NCI-H774 (cell line): ENCODE measurements at places on chromosomes 1 and 21.

DNA sequence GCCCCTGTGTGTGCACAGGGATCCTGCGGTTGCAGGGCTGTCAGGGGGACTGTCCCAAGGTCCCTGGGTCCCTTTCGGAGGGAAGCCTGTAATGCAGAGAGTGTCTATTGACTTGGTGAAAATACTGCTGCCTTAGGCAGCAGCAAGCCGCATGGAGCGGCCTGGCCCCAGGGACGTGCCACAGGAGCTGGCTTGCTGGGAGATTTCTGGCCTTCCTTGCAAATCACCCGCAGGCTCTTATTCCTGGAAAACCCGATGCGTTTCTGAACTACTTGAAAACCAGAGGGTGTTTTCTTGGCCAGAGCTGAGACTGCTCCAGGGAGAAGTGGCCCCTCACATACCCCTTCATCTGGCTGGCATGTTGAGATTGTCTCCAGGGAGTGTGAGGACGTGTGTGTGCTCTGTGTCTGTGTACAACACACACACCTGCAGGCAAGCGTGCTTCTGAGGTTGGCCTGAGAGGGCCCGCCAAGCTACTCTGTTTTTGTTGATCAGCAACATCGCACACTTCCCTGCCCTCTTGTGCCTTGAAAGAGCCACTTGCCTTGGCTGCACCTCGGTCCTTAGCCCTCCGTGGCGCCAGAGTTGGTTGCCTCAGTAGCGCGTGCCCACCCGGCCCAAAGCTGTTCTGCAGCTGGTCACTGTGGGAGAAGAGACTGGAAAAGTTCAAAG is 10.5 kb downstream of the PRDM16 start:
- no peak for DNase-seq

DNA sequence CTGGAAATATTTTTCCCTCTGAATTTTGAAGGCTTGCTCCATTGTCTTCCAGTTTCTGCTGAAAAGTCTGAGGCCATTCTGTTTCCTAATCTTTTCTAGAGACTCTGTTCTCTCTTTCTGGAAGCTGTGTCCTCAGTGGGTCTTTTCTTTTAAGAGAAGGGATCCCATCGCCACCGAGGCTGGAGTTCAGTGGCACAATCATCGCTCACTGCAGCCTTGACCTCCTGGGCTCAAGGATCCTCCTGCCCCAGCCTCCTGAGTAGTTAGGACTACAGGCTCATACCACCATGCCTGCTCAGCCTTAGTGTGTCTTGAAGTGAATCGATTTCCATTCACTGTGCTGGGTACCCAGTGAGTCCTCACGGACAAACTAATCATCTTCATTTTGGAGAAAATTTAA is 9.6 kb upstream of the LRP8 start:
- no peak for DNase-seq

- DNase-seq: no peak
Measured at GRCh38 chr1:207331354-207332313, 10.2 kb downstream of the CD55 start.

DNA sequence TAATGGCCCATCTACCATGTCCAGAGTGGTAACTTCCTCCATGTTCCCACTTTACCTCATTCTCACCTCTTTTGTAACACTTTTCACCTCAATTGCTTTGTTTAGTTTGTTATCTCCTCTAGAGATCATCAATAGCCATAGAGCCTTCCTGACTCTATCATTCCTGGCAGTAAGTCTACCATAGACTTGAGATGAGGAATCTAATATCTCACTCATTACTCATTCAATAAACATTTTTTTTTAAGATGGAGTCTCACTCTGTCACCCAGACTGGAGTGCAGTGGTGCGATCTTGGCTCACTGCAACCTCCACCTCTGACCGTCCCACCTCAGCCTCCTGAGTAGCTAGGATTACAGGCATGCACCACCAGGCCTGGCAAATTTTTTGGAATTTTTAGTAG is 7.1 kb downstream of the NMNAT2 start:
- DNase-seq: no peak

GRCh38 chr1:85047144-85047471 is 1.2 kb downstream of the MCOLN3 start:
- no peak for DNase-seq

DNA sequence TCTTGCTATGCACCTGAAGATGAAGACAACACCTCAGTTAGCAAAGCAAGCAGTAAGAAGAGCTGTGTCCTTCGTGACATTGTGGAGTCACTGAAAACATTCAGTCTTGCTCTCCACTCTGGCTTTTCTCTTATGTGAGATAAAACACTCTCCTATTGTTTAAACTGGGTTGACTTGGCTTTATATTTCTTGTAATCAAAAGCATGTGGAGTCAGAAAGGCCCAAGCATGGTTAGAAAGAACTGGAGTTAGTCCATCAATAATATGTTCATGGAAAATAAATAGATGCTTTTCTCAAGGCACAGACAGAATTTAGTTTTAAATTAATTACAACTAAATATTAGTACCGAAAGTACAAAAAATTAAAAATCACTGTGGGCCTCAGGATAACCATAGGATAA is 61.7 kb downstream of the UBE2U start:
- DNase-seq: no peak

DNA sequence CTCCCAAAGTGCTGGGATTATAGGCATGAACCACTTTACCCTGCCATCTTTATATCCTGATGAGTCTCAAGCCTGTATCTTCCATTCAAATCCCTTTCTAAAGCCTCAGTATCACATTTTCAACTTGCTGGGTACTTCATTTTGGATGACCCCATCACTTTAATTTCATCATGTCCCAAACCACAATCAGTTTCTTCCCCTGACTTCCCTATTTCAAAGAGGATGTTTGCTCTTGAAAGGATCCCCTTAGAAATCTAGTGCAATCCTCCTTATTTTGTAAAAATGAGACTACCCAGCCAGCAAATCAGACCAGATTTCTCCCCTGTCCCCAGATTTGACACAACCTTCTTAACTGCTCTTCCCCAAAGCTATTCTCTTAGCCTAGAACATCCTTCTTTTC is 7.0 kb upstream of the TRIT1 start:
- no peak for DNase-seq

DNA sequence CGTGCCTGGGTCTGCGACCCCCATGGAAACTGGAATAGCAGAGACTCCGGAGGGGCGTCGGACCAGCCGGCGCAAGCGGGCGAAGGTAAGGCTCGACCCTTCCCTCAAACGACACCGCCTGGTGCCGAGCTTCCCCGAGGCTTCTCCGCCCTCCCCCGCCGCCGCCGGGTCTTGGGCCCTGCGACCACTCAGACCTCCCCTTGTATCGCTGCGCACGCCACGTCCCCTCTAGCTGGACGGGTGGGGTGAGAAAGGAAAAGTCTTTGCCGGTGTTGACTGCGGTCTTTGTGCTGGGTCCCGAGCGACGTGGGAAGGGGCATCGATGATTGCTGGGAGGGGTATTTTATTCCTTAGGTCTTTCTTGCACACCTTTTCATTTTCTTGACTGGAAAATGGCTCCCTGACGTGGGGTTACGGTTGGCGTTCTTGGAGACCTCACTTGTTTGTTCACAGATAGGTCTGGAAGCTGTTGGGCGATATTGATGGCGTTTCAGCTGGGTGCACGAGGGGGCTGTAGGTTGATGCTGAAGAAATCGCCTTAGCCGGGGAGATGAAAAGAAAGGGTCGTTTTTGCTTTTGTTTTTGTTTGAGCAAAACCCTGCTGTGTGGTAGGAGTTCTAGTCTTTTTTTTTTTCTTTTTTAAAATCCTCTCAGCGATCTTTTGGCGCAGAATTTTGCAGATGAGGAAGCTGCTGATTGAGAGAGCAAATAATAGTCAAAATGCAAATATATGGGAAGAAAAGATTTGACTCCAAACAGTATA is 776 bp downstream of the KDM1A start:
- no peak for DNase-seq

DNA sequence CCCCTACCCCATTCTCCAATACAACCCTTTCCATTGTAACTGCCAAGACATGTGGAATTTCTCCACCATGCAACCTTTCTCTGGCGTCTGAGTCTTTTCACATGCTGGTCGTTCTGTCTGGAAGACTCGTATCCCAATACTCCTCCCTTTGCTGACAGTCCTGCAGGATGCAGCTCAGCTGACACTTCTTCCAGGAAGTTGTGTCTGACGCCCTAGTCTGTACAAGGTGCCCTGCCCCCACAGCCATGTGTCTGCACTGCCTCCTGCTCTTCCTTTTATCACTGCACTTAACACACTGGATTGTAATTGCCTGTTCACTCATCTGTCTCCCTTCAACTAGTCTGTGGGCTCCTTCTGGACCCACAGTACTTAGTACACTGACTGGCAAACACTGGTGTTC is 188.0 kb downstream of the LMX1A start:
- DNase-seq: no peak

GRCh38 chr1:25355841-25356395 is 17.8 kb downstream of the TMEM50A start:
- DNase-seq: no peak

- DNase-seq: no peak
Measured at GRCh38 chr1:167482184-167482583, 36.1 kb downstream of the CD247 start.

DNA sequence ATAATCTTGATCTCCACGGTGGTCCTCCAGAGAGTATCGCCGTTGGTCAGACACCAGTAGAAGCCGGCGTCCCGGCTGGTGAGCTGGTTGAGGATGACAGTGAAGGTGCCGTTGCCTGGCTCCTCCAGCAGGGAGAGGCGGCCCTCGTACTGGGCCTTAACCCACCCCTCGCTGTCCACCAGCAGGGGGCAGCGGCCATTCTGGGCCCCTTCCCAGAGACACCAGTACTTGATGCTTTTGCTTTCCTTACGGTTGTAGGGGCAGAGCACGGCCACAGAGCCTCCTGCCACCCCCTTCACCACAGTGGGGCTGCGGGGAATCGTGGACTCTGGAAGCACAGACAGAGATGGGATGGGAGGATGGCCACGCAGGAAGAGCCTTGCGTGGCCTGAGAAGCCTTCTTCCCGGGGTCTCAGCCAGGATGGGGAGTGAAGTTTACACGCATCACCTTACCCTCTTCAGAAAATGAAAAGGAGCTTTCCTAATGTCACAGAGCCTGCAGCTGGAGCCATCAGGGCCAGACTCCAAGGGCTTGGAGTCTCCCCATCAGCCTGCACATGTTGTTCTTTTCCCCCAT is 10.7 kb downstream of the PIGR start:
- no peak for DNase-seq

DNA sequence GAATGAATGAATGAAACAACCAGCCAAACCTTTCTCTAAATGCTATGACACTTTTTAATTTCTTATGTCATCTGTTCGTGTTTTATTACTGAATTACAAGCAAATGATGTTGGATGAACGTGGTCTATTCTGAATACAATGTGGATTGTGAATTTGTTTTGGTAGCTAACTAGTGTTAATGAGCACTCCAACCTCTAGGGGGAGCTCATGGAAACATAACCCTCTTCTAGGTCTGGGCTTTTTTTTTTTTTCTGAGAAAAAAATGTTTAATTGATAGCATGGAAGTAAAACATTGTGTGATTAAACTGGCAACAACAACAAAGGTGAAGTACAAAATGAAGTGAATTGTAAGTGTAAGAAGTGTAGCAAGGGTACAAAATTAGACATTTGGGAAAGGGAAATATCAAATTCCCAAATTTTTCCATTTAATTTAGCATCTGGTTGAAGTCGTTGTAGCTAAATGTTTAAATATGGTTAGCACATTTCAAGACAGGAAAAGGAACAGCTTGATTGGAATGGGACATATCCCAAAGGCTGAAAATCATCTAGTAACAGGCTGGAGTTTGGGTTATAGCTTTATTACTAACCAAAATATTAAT is 42.6 kb upstream of the PTGS2 start:
- DNase-seq: no peak

DNA sequence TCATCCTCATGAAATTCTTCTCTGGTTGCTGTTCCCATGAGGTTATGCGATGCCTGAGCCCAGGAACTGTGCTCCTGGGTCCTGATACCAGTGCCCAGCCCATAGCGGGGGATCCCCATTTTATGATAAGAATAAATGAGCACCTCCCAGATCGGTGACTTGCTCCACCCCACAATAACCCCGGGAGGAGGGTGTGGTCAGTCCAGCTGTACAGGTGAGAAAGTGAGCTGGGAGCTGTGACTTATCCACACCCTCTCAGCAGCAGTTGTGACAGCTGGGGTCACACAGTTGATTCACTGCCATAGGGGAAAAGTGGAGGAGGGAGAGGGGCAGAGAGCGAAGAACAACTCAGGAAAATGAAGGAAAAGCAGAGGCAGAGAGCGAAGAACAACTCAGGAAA is 33.4 kb downstream of the OR2G3 start:
- DNase-seq: no peak

DNA sequence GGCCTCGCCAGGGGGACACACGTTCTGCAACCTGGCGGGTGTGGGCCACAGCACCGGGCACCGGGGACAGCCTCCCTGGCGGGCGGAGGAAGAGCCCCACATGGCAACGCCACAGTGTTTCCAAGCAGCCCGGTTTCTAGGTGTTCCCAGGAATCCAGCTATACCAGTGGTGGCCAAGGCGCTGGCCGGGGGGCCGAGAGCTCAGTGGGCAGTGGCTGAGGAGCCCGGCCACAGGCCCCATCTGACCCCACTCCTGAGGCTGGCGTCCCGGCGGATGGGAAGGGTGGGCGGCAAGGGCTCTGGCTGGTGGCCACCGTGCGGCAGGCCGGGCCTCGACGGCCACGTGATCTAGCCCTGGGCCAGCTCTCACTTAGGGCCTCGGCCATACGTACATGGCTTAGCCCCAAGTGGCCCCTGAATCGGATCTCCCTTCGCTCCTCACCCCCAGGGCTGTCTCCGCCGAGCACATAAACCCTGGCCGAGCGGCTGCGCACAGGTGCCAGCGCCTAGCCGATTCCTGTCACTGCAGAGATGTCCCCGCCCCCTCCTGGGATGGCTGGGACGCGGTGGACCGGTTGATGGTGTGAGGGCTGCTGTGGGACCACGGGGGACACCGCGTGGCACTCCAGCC is 68.7 kb downstream of the MORN1 start:
- DNase-seq: no peak

DNA sequence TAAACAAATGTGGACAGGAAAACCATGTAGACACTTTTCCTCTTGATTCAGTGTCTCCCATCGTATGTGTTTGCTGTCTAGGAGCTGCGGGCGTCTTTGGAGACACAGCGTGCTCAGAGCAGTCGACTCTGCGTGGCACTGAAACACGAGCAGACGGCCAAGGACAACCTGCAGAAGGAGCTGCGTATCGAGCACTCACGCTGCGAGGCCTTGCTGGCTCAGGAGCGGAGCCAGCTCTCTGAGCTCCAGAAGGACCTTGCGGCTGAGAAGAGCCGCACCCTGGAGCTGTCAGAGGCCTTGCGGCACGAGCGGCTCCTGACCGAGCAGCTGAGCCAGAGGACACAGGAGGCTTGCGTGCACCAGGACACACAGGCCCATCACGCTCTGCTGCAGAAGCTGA is 27.2 kb upstream of the DIP2A start:
- DNase-seq: no peak

GRCh38 chr1:152188673-152189591 is 29.9 kb upstream of the RPTN start:
- no peak for DNase-seq

DNA sequence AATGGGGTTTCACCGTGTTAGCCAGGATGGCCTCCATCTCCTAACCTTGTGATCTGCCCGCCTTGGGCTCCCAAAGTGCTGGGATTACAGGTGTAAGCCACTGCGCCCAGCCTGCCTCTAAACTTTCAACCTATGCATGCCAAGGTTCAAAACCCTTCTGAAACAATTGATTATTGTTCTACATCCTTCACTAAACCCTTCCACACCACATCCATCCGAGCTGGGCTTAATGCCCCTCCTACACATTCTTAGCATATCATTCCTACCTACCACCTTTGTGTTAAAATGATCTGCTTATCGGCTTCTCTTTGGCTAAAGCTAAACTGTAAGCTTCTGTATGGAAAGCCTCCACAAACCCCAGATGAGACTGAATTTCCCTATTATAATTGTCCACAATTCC is 40.8 kb upstream of the DOCK7 start:
- no peak for DNase-seq
